Activated CD4-positive, alpha-beta memory T cell treated with anti-CD3 and anti-CD28 coated beads, Interleukin-2, amount 10 ng/mL, durations not matched to agents 7 days and 5 days (primary cell): ENCODE measurements at places on chromosomes 2 and 18. TPM values are rescaled to one million over a fixed set of nuclear protein-coding genes. Genes with fewer than 3 reads are reported as not detected.

GRCh38 chr2:148971547-148971946 is 67.0 kb upstream of the LYPD6B start:
- H3K27ac ChIP-seq: no peak overlapping the region
- H3K4me3 ChIP-seq: no peak overlapping the region
- peaks cover 14% of the 10 kb centered on the region for H3K36me3 ChIP-seq
- DNase-seq: no peak
- peaks cover 15% of the 10 kb centered on the region for H3K4me1 ChIP-seq

DNA sequence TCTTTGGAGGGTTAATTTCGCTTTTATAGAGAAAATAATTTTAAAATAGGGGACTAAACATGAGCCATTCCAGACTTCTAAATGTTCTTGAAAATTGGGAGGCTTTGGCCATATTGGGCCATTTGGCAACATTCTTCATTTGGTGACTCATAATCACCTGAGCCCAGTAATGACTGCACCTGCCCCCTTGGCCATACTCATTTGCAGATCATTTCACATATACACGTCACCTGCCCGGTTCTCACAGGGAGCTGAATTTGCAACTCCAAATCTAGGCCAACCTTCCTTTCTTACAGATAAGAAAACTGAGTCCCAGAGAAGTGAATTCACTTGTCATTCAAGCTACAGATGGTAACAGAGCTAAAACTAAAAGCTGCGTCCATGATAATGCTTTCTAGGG is 289.7 kb downstream of the EPHA4 start:
- H3K36me3 ChIP-seq: no peaks in the 10 kb centered on the region
- no peaks in the 10 kb centered on the region for H3K4me1 ChIP-seq
- H3K27ac ChIP-seq: no peak overlapping the region

DNA sequence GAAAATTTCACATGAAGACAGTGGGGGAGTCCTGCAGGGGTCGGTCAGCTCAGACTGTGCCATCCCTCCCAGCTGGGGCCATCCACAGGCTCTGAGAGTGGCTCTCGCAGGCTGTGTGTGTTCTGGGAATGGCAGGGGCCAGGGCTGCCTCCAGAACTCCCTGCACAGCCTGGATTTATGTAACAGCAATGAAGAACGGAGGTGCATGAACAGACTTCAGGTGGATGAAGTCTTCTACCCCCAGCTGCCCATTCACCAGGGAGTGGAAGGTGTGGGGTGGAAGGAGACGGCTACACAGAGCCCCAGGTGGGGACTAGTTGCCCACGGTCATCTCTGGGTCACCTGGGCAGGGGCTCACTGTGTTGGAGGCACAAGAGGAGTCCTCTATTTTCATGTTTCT is 56.1 kb upstream of the HDAC4 start:
- peaks cover 23% of the 10 kb centered on the region for H3K27me3 ChIP-seq
- H3K4me3 ChIP-seq: no peak overlapping the region
- H3K4me1 ChIP-seq: peaks cover 3% of the 10 kb centered on the region
- H3K36me3 ChIP-seq: no peaks in the 10 kb centered on the region

DNA sequence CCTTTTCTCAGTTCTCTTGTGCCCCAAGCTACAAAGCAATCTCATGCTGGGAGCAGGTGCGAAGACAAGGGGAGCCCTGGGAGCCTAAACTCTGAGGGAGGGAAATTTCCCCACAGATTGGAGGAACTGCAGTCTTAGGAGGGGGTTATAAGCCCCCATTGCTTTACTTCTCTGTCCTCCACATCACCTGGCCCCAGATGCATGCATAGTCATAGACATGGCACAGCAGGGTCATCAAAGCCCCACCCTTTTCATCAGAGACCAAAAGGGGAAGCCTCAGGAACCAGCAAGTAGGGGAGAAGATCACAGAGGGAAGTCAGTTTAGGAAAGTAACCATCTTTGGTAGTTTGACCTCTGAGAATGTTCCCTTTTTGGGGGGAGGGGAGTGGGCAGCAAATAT is 33.7 kb downstream of the LANCL1 start:
- no peak overlapping the region for H3K27ac ChIP-seq
- H3K36me3 ChIP-seq: peaks cover 48% of the 10 kb centered on the region
- no peaks in the 10 kb centered on the region for H3K27me3 ChIP-seq
- H3K4me1 ChIP-seq: peaks cover 16% of the 10 kb centered on the region

Gene AOX1
- total RNA-seq: 0.15 TPM
